SHP77 (cell line): ENCODE measurements at places on chromosomes 1 and 21.

DNA sequence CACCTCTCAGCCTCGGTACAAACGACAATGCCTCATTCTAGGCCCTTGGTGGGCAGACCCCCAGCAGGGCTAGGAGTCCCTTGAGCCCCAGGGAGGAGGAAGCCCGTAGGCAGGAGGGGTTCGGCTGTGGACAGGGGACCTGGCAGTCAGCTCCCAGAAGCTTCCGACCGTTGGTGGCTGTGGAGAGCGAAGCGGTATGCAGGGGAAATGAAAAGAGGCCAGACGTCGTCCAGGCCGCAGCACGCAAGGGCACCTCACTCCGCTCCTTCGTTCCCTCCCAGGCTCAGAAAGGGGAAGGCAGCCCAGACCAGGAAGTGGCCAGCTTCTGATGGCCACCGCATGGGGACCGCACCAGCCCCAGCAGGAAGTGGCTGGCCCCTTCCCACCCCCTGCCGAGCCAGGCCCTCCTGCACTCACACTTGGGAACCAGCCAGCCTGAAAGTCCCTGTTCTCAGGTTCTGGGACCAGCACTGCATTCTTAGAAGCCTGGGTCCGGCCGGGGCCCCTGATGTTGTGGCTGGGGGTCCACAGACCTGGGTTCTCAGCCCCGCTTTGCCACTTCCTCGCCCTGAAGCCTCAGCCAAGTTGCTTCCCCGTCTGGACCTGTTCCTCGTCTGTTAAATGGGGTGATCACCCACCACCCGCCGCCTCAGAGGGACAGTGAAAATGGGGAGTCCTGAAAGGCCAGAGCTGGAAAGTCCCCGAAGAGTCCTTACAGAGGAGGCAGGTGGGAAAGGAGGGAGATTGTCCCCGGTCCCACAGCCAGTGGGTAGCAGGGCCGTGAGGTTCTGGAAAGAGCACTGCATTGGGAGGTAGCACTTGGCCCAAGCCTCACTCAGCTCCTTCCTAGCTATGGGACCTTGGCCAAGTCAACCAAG, 104.0 kb upstream of the RUNX3 start:
- DNase-seq = peak; percentile 57

- DNase-seq = no peak
These were observed 9.5 kb downstream of the DSCAM start for GRCh38 chr21:40837456-40837855.

DNA sequence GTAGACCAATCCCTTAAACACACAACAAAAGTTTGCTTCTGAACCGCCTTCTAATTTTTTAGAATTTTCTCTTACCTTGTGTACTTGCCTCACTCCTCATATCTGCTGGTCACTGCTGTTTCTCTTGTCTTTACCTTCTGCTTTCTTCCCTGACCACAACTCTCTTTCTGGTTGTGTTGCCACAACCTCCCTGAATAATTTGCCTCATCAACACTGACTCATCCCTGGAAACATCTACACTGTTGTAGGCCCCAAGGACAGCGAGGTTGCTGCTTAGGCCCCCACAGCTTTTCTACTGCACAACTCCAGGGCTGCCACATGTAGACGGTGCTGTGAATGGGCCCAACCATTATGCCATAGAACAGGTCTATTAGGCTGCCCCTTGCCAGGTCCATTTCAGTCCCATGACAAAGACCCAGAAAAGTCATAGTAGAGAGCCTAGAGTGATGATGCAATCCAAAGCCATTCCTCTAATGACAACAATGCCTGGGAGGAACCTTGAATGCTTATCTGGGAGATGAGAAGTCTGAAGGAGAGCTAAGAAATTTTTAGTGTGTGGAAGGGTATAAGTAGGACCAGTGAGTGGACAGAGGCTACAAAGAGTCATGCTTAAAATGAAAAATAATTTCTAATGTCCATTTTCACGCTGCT, 36.6 kb upstream of the LCE5A start:
- DNase-seq = no peak

DNA sequence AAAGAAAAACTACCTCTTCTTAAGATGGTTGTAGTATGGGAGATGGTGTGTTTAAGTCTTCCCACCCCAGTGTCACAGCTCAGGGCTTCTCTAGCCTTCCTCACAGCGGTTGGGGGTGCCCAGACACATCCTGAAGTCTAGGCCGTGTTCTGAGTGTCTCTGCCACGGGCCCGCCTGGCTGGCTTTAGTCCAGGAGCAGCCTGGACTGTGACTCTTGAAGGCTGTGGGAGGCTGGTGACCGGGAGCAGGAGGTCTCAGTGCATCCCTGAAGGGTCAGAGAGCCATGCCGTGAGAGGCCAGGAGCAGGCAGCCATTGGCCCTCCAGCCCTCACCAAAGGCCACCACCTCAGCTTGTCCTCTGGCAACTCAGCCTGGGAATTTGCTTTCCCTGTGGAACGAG, 4.5 kb downstream of the EPHX1 start:
- DNase-seq = no peak

- no peak for DNase-seq
These were observed 39.4 kb upstream of the LMX1A start for GRCh38 chr1:165395901-165396300.

GRCh38 chr1:100359139-100359538, 6.8 kb downstream of the CDC14A start:
- no peak for DNase-seq

- no peak for DNase-seq
These were observed 19.3 kb upstream of the HEATR1 start for GRCh38 chr1:236623371-236624166.

DNA sequence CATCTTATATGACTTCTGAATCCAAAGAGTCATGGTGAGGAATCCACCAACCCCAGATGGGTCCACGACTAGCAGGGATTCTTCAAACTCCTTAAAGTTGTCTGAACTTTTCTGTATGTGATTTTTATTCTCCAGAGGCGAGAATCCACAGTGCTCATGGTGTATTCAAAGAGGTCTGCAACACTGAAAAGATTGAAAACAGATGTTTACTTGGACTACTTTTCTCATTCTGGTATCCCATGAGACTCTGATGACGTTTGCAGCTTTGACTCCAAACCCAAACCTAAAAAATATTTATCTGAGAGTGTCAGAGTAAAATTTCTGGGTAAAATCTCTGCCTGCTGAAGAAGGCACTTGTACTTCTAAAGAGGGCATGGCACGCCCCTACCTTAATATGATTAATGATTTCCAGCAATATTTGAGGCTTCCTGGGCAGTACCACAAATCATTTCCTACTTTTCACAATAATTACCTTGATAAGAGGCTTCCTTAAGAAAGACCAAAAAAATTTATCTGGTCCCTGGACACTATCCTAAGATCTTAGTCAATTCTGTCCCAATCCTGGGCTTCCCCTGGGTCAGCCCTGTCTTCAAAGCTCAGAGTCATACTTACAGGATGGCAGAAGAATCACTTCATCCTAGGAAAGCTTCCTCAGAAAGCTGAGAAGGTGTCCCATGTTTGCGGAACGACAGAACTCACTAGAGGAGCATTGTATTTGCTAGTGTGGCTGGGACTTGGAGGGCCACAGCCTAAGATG, 76.5 kb upstream of the MAP10 start:
- DNase-seq = no peak

- DNase-seq = no peak
These were observed 41.0 kb downstream of the RUNX3 start for GRCh38 chr1:24888971-24889676.

GRCh38 chr1:39575191-39576015, 1.2 kb downstream of the PABPC4 start:
- DNase-seq = no peak

GRCh38 chr1:170727963-170728362, 64.0 kb downstream of the PRRX1 start:
- DNase-seq = no peak

- DNase-seq = no peak
These were observed 258.4 kb upstream of the DPYD start for GRCh38 chr1:98179151-98179773.

GRCh38 chr1:228295201-228295600, 87.4 kb downstream of the OBSCN start:
- DNase-seq = no peak

GRCh38 chr1:93106226-93106625, 27.1 kb downstream of the MTF2 start:
- DNase-seq = no peak

- no peak for DNase-seq
These were observed 6.7 kb downstream of the INAVA start for GRCh38 chr1:200901350-200901749.

DNA sequence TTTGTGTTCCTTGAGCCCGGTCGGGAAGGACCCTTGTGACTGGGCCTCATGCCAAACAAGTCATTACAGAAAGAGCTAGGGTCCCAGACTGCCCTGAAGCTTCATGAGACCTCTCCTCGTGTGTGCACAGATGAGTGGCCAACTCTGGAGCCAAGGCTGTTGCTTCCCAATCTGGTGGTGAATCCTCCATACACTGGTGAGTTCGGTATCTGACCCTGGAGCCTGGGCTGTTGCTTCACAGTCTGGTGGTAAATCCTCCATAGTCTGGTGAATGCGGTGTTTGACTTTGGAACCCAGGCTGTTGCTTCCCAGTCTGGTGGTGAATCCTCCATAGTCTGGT, 737.8 kb downstream of the MATN1 start:
- no peak for DNase-seq

DNA sequence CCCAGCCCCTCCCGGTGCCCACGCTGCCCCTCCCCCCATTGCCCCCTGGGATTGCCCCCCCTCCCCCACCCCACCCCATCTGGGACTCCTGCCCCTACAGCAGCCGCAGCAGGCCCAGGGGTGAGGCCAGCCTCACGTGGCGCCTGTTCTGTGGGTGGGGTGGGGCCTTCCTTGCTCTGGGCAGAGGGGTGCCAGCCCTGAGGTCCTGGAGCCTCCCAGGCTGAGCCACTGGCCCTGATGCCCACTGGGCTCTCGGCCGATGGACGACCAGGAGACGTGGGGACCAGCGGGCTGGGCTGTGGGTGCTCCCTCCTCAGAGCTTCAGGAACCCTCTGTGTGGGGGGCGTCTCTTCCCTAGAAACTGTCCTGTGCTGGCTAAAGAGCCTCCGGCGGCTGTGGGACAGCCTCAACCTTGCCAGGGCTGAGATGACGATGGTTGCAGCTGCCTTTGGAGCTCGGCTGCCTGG, 5.8 kb upstream of the C1orf159 start:
- no peak for DNase-seq

GRCh38 chr1:119266386-119266785, 102.2 kb upstream of the HAO2 start:
- DNase-seq = no peak

DNA sequence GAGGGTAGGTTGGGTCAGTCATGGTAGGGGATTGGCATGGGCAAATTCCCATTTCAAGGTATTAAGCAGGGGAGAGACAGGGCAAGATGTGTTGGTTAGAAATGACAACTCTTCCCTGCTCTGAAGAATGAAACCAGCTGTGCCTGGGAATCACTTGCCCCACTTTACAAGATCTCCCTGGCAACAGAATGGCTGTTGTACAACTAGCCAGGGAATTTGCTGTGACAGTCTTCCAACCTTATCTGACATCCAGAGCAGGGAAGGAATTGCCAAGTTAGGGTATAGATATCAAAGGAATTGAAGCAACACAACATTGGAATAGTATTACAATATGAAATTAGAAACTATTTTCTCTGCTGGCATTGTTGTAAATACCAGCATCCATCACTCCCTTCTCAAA, 154.7 kb downstream of the CACNA1E start:
- no peak for DNase-seq

DNA sequence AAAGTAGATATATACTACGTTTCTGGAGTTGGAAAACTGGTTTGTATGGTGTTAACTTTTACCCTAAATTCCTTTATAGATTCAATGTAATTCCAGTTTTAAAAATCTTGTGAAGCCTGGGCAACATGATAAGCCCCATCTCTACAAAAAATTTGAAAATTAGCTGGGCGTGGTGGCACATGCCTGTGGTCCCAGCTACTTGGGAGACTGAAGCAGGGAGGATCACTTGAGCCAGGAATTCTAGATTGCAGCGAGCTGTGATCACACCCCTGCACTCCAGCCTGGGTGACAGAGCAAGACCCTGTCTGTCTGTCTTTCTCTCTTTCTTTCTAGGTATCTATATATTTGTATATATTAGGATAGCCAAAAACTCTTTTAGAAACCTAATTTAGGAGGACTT, 141.9 kb downstream of the CLEC20A start:
- DNase-seq = no peak

DNA sequence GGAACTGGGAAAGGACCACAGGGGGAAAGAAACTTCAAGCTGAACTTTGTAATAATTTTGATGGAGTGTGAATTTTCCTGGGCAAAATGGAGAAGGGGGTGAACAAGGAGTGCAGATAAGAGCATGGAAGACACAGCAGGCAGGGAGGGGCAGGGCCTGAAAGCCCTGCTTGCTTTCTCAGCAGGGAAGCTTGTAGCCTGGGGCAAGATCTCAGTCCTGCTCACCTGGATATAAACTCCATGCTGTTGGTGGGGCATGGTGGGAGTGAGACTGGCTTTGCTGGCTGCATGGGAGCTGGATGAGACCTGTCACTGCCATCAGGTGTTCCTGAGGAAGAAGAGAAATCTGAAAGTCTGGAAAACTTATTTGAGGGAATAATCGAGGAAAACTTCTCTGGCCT, 58.7 kb upstream of the RC3H1 start:
- no peak for DNase-seq

GRCh38 chr1:41444785-41445184, 39.7 kb downstream of the EDN2 start:
- no peak for DNase-seq

GRCh38 chr1:67846538-67846937, 13.3 kb upstream of the GNG12 start:
- DNase-seq = no peak

DNA sequence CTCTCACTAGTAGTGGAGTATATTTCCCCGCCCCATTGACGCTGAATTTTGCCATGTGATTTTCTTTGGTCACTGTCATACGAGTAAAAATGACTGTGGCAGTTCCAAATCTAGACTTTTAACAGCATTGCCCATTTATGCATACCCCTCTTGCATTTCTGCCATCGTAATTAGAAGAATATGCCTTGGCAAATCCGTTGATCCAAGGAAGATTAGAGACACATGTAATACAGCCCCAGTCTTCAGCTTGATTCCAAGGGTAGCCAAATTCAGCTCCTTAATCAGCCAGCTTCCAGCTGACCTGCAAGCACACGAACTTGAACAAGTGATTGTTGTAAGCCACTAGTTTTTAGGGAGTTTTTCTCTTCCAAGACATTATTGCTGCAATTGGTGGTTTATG, 290.3 kb upstream of the ADAMTS5 start:
- no peak for DNase-seq

DNA sequence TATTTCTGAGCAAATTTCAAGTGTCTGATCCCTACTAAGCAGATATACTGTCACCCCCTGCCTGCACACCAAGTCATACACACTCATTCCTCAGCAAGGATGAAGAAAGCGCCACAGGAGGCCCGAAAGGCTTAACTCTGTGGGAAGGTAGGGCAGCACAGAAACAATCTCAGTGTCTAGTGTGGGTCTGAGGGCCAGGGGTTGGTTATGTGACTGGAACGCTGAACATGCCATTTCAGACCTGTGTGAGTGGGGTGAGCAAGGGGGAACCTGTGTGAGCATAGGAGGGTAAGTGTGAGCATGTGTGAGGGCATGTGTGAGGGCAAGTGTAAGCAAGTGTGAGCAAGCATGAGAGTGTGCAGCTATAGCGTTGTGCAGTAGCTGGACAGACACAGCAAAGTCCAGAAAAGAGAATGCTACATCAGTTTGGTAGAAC, 6.2 kb downstream of the ITPKB start:
- DNase-seq = no peak
